ENCODE measurements at places on chromosomes 2 and 18.

GRCh38 chr2:11073251-11073650 is 82.0 kb upstream of the SLC66A3 start:
- DNase-seq, result no peak

DNA sequence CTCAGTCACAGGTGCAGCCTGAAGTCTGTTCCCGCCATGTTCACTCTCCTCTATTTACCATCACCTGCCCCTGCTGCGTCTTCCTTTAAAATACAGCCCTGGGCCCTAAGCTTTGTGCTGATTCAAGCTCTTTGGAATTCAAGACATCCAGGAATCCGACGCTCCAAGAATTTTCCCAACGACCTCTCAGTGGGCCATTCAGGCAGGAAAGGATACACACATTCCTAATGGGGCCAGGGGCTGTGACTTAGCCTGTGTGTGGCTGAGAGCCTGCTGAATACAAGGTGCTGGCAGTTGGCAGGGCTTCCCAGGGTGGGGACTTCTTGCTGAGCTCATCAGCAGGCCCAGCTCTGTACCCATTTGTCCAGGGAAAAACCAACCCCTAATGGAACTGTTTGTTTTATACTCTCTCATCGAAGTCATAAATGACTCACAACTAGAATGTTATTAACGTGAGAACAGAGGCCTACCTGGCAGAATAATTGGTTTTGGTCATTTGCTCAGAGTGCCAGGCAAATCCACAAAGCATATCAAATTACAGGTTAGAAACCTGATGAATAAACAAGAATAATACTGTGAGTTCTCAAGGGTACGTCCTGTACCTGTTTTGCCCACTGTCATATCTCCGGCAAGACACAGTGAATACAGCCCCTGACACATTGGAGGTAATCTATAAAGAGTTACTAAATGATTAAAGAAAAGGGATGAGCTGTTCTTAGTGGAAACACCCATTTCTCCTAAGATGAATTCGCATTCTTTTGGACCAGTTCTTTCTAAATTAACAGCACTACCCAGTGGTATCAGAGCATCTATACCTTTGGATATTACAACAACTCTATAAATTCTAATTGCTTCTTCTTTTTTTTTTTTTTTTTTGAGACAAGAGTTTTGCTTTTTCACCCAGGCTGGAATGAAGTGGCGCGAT is 12.6 kb upstream of the KCMF1 start:
- no peak for DNase-seq

- no peak for DNase-seq
Observed at GRCh38 chr2:41719756-41720155, 328.1 kb upstream of the PKDCC start.

- DNase-seq, result no peak
Observed at GRCh38 chr2:32058130-32058529, 5.2 kb upstream of the SPAST start.

DNA sequence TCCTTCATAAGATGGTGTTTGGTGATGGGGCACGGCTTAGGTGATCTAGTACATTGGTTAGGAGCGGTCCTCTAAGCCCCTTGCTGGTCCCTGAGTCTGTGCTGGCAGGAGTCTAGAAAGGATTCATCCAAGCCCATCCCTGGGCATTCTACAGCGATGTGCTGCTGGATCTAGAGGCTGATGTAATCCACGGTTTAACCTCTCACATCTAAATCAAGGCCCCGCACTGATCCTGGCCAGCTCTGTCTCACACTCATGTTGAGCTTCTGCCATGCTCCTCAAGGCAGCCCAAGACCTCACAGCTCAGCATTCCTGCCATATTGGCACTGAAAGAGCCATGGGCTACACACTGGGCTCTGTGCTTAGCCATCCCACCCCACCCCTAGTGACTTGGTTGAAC is 664.8 kb downstream of the STK39 start:
- DNase-seq, result no peak

DNA sequence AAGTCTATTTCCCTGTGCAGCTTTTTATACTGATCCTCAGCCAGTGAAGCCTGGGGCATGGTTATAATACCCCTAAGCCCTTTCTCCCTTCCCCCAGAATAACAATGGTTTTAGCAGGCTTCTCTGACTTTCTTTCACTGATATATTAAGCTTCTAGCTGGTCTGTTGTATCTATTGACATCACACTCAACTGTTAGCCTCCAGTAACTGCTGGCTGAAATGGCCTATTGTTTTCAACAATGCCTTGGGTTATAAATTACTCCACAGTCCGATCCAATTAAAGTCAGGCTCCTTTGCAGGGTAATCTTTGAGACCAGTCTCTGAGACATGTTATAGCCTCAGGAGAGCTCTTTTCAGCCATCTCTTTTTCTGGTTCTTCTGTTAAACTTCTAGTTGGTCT is 2.9 kb upstream of the SLC9A4 start:
- DNase-seq, result no peak

Measured in GF-D8 (cell line).